ENCODE measurements at places on chromosomes 11 and 22.
A peak's percentile ranks its signal among the peaks of the same experiment; 100 is the strongest.

DNA sequence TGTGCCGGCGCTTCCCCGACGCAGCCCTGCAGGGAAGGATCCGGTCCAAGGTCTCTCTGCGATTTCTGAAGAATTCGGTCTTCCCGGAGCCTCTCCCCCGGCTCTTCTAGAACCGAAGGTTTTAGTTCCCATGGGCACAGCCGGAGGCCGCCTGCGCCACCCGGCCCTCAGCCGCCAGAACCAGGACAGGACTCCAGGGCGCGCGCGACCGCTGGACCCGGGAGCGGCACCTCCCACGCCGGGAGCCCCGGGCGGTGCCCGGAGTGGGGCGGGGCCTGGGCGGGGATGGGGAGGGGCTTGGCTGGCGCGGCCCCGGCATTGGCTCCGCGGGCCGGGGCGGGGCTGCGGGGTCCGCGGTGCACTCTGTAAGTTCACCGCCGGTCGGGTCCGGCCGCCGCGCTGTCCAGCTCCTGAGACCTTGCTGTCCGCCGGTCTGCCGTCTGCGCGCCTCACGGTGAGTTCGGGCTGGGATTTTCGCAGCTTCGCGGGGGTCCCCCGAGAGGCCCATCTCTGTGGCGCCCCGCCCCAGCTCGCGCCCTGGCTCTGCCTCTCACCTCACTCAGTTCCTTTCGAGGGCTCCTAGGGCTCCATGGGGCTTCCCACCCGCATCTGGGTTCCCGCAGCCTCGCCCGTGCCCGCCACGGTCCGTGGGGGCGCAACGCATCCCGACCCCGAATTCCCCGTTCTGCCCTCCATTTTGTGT lies at the start of gene CDC42EP2:
CDC42EP2 (plus strand) TSS at position 366 of the 703 bp plus-strand sequence. CDS start 6,033 bp downstream, outside the sequence.
- DNase-seq: peak; percentile 92

DNA sequence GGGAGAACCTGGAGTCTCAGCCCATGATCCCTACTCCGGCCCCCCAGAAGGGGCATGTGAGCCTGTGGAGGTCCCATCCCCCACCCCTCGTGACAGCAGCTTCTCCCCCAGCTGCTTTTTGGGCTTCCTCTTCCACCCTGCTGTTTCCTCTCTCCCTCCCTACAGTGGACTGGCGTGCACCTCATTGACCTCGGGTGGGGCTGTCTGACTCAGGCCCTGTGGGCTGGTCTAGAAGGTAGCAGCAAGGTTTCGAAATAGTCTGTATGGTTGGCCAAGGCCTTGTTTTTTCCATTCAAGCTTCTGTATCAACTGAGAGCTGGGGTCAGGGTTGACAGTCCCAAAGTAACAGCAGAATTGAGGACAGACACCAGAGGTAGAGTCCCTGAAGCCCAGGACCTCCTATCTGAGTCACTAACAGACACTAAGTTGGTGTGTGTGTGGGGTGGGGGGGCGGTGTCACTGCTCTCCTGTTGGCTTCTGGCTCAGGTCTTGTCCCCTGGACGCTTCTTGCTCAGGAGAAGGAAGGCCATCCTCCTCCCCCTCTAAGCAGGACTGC lies 7.7 kb downstream of the SLC37A2 start:
- peak; percentile 76 for DNase-seq

DNA sequence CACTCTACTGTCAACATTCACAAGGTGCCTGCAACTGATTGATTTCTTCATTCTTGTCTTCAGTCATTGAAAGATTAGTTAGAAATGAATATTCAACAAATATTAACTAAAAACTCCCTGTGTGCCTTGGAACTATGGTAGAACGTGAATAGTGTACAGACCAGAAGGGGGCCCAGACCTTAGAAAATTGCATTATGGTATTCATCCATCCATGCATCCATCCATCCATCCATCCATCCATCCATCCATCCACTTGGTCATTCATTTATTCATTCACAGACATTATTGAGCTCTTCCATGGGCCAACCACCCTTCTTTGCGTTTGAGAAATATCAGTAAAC lies 10.2 kb upstream of the ACCSL start:
- no peak for DNase-seq

GRCh38 chr11:15794361-15795150 lies 561.8 kb downstream of the SOX6 start:
- no peak for DNase-seq

- no peak for DNase-seq
Observed at GRCh38 chr11:250740-251299, 14.0 kb downstream of the PSMD13 start.

- no peak for DNase-seq
Observed at GRCh38 chr11:26558190-26558589, 13.9 kb downstream of the MUC15 start.

GRCh38 chr11:16171882-16172281 lies 184.5 kb downstream of the SOX6 start:
- no peak for DNase-seq
